ENCODE measurements at places on chromosomes 2 and 18.
A peak's percentile ranks its signal among the peaks of the same experiment; 100 is the strongest.

DNA sequence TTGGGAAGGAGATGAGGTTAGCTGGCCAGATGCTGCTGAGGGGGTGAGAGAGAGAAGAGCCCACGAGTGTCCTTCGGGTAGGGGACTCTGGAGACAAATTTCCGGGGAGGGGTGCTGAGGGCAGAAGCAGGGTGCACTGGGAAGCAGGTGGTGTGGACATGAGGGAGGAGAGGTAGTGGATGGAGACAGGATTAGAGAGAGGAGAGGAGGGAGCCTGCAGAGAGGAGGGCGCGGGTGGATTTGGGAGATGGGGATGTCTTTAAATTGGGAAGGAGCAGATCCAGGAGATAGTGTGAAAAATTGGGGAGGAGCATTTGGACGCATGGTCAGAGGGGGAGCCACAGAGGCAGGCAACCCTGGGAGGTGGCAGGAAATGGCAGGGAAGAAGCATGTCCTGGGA is 154.7 kb downstream of the DYSF start:
- peaks cover 20% of the 10 kb centered on the region for H3K4me1 ChIP-seq
- H3K36me3 ChIP-seq, result no peaks in the 10 kb centered on the region
- H3K27ac ChIP-seq, result no peak overlapping the region
- no peak overlapping the region for H3K4me3 ChIP-seq
- DNase-seq, result no peak

GRCh38 chr18:22466608-22467395 is 49.1 kb upstream of the CTAGE1 start:
- no peaks in the 10 kb centered on the region for H3K27me3 ChIP-seq
- H3K36me3 ChIP-seq, result no peaks in the 10 kb centered on the region
- H3K4me3 ChIP-seq, result peak overlapping the region; percentile 9
- peak overlapping the region; percentile 89 for H3K27ac ChIP-seq

GRCh38 chr2:129794540-129794939 is 184.9 kb upstream of the RAB6C start:
- H3K27ac ChIP-seq, result no peak overlapping the region
- no peak overlapping the region for H3K4me3 ChIP-seq
- H3K27me3 ChIP-seq, result no peaks in the 10 kb centered on the region
- no peak for DNase-seq
- H3K4me1 ChIP-seq, result peaks cover 33% of the 10 kb centered on the region
- H3K36me3 ChIP-seq, result no peaks in the 10 kb centered on the region

DNA sequence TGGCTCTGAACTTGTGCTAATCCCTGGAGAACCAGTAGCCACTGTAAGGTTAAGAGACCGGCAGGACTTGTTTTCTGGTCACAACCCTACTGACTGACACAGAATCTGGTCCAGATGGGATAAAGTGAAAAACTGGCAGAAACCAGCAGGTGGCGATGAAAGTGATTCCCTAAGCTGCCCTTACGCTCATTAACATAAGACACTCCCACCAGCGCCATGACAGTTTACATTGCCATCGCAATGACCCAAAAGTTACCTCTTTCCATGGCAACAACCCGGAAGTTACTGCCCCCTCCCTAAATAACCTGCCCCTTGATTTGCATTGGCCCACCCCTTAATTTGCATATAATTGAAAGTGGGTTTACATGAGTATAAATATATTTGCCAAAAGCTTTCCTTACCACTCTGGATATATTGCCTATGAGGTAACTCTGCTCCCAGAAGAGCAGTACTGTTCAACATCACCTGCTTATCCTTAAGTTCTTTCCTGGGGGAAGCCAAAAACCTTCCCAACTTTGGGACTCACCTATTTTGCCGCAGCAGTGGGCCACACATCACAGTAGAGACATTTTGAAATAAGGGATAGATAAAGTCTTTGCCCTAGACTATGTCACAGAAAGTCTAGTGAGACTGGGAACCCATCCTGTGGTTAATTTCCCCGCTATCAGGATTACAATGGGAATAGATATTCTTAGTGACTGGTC is 35.8 kb upstream of the AFF3 start:
- no peaks in the 10 kb centered on the region for H3K36me3 ChIP-seq
- no peak for DNase-seq
- peaks cover 20% of the 10 kb centered on the region for H3K4me1 ChIP-seq
- no peak overlapping the region for H3K4me3 ChIP-seq
- peaks cover 12% of the 10 kb centered on the region for H3K27me3 ChIP-seq

- no peak overlapping the region for H3K4me3 ChIP-seq
- no peaks in the 10 kb centered on the region for H3K27me3 ChIP-seq
- peaks cover 37% of the 10 kb centered on the region for H3K36me3 ChIP-seq
- no peak for DNase-seq
- no peak overlapping the region for H3K27ac ChIP-seq
- no peaks in the 10 kb centered on the region for H3K4me1 ChIP-seq
These were observed 55.1 kb downstream of the SP100 start for GRCh38 chr2:230471074-230471473.

DNA sequence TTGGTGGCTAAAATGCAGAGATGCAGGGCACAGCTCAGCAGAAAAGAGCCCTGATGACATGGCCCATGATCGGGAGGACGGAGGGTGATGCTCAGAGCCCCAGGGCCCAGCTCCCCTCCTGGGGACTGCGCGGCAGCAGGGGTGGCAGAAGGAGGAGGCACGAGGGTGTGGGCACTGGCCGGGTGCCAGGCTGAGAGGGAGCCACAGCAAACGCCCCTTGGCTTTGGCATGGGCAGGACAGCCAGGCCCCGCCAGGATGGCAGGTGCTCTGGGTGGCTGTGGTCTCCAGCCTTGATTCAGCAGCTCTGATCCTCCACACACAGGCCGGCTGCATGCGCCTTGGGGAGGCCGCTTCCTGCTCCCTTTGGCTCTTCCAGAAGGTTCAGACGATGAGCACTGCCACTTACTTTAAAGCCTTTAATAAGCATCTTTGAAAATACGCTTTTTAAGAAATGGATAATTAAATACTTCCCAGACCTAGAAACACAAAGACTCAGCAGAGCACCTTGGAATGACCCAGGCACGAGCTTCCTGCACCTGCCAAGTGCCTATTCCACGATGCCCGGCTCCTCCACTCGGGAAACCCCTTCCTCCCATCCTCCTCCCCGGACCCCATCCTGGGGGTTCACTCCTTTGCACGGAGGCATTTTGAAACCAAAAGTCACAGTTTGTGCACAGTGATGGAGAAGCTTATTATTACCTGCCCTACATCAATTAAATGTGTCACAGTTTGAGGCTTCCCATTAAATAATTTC is 78.5 kb upstream of the SNTG2 start:
- H3K27ac ChIP-seq, result no peak overlapping the region
- no peak overlapping the region for H3K4me3 ChIP-seq
- H3K27me3 ChIP-seq, result peaks cover 63% of the 10 kb centered on the region
- no peaks in the 10 kb centered on the region for H3K36me3 ChIP-seq

DNA sequence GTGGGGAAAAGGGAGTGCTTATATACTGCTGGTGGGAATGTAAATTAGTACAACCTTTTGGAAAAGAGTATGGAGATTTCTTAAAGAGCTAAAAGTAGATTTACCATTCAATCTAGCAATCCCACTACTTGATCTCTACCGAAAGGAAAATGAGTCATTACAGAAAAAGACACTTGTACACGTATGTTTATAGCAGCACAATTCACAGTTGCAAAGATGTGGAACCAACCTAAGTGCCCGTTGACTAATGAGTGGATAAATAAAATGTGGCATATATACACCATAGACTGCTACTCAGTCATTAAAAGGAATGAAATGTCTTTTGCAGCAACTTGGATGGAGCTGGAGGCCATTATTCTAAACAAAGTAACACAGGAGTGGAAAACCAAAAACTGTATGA is 29.5 kb downstream of the FLACC1 start:
- DNase-seq, result no peak
- H3K27ac ChIP-seq, result no peak overlapping the region
- peaks cover 13% of the 10 kb centered on the region for H3K36me3 ChIP-seq
- no peaks in the 10 kb centered on the region for H3K27me3 ChIP-seq

DNA sequence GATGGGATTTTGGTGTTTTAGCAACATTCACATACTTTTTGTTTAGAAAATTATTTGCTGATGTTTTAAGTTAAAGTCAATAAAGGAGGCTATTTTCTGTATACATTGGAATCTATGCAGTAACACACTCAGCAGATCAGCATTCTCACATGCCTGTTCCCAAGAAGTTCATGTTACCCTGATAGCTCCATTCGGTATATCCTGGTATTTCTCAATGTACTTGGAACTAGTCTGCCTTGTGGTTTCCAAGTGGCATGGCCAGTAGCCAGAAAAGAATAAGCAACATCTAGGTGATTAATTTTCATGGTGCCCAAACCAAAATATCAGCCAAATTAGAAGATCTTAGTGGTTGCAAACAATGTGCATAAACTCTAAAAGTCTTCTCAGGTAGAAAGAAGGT is 5.2 kb upstream of the NCAPH start:
- H3K4me1 ChIP-seq, result peaks cover 18% of the 10 kb centered on the region
- peaks cover 20% of the 10 kb centered on the region for H3K36me3 ChIP-seq
- H3K27ac ChIP-seq, result no peak overlapping the region
- no peak for DNase-seq
- no peak overlapping the region for H3K4me3 ChIP-seq
- peaks cover 3% of the 10 kb centered on the region for H3K27me3 ChIP-seq

All from mesothelial cell of epicardium (in vitro differentiated cells).